Renal cortical epithelial cell (primary cell): ENCODE measurements at places on chromosomes 1 and 21. TPM values are rescaled to one million over a fixed set of nuclear protein-coding genes. Genes with fewer than 3 reads are reported as not detected.

DNA sequence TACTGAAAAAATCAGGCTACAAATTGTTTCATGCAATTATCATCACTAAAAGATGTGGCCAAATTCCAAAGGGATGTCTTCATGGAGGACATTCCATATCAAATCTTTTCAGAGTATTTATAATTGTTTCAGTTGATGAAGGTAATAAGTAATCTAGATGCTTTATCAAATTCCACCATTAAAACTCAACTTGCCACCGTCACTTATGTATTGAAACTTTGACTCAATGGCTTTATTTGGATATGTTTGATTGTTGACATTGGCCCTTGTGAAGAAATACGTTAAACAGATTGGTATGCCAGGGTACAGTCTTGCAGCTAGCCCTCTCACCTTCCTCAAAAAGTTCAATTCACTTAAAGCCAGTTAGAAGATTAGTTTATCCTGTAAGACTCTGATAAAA is 32.2 kb upstream of the PALMD start:
- no peak for DNase-seq

- no peak for DNase-seq
Observed at GRCh38 chr1:198232378-198232777, 75.6 kb downstream of the NEK7 start.

GRCh38 chr1:26181586-26182382 is 4.5 kb downstream of the CNKSR1 start:
- DNase-seq: peak; percentile 86

- DNase-seq: no peak
Observed at GRCh38 chr1:192530254-192530653, 45.3 kb upstream of the RGS1 start.

DNA sequence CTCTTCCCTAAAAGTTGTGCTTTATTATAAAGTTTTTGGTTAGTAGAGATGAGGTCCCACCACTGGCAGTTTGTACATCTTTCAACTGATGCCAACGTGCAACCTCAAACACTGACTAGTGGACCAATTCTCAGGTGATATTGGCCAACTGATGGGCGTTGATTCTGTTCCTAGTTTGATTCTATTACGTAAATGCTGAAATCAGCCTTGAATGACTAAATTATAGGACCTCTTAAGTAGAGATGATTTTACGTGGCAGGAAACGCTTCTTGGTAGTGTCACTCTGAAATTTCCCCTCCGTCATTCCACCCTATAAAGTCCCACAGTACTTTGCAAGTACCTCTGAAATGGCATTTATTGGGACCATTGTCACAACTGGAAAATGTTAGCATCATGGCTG is 8.8 kb upstream of the FNDC7 start:
- no peak for DNase-seq

GRCh38 chr1:40096646-40096976 is 441 bp downstream of the PPT1 start:
- no peak for DNase-seq

MASP2 gene
- 0.35 TPM in 1 of 2 replicates, not detected in the other for total RNA-seq

GRCh38 chr1:205026181-205026580 is 16.8 kb upstream of the CNTN2 start:
- no peak for DNase-seq

DNA sequence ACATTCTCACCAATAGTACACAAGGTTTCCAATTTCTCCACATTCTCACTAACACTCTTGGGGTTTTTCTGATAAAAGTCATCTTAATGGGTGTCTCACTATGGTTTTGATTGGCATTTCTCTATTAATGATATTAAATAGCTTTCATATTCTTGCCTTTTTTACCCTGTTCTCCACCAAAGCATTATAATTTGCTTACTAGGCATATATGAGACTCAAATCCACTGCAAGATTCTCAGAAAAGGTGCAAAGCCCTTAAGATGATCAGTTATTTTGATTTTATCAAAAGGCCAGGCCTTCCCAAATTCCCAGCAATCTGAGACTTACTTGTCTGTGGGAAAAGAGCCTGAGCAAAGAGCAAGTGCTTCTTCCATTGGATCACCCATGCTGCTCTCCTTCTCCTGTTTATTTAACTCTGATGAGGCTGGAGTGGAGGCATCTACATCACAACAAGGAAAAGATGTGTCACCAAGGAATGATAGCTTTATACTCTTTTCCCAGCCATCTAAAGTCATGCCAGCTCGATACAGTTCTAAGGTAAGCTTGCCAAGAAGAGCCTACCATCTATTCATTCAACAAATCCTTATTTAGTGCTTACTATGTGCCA is 24.6 kb downstream of the CLSPN start:
- no peak for DNase-seq

DNA sequence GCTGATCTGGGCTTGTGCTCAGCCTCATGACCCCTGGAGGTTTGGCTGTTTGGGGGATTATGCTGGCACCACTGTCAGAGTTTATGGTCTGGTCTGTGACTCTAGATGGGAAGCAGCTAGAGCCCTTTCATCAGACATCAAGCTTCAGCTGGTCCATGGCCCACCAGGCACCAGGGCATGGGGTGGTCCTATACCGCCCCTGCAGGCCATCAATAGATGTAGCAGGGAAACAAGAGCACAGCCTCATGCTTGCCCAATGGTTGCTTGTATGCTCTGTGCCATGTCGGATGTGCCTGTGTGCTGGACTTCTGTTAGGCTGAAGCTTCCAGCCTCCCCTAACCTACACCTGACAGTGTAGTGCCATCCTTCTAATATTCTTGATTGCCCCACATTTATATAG is 71.1 kb upstream of the CD34 start:
- DNase-seq: no peak

- no peak for DNase-seq
Observed at GRCh38 chr1:186541003-186541402, 80.1 kb upstream of the PDC start.

DNA sequence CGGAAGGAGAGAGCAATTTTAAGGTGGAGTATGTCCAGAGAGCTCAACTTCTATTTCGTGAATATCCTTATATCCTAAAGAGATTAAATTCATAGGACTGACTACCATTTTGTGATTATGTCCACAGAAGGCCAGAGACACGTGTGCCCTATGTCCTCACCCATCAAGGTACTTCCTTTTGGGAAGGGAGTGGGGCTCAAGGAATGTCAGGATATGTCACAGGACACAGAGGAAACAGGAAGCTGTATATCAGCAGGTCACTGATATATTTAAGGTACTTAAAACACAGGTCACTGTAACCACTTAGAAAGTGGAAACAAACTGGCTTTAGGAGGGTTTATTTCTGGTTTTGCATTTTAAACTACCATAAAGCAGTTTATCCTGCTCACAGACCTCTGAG is 184.6 kb downstream of the APP start:
- DNase-seq: no peak

DNA sequence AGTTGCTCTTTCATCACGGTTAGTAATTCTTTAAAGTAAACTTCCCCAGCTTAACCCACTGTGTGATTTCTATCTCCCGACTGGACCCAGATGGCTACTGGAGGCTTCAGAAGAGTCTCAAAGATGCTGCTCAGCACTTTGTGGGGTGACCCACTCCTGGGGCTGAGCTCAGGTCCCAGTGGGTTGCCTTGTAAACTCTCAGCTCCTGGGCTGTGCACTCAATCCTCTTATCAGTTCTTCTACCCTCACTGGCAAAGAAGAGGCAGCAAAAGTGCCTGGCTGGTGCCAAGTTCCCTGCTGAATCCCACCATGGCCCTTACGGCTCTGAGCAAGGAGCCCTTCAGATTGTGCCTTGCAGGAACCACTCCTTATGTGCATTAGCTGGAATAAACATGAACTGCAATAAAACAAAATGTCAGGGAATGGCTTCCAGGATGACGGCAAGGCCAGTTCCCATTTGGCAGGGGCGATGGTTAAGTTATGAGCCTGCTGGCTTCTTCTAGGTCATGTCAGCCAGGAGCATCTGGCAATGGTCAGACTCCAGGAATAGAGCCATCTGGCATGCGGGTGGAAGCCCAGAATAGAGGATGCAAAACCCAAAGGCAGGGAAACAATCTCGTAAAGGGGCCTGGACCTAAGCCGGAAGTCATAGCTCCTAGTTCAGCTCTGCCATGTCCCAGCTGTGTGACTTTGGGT is 6.8 kb downstream of the MYOC start:
- DNase-seq: no peak
